ENCODE measurements at places on chromosomes 12 and 14.
A peak's percentile ranks its signal among the peaks of the same experiment; 100 is the strongest.

- peak; percentile 76 for DNase-seq
These were observed 10.2 kb upstream of the RNASE10 start for GRCh38 chr14:20494935-20495766.

- no peak for DNase-seq
These were observed 114.1 kb upstream of the FKBP4 start for GRCh38 chr12:2680676-2681039.

DNA sequence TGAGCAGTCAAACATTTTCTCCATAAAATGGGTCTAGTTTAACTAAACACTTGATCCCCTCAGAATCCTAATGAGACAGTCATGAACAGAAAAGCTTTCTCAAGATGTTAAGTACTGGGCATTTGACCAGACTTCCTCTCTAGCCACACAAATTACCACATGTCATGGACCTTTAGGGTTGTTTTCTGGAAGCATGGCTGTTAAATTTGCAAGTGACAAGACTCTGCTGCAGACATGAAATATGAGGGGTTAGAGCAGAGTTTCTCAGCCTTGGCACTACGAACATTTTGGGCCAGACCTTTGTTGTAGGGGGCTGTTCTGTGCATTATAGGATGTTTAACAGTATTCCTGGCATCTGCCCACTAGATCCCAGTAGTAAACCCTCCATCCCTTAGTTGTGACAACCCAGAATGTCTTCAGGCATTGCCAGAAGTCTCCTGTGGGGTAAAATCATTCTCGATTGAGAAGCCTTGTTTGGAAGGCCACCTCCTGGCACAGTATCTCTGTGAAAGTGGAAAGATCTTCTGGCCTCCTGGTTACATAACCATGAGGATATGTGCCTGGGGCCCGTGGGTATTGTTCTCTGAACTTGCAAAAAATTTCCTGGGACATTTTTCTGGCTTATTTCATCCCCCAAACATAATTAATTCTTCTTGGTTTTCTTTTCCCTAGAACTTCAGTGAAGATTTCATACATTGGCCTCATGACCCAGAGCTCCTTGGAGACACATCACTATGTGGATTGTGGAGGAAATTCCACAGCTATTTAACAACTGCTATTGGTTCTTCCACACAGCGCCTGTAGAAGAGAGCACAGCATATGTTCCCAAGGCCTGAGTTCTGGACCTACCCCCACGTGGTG lies 4.3 kb downstream of the TMEM106C start:
- no peak for DNase-seq

- DNase-seq: no peak
These were observed 214.3 kb downstream of the ZFP36L1 start for GRCh38 chr14:68578597-68578996.

DNA sequence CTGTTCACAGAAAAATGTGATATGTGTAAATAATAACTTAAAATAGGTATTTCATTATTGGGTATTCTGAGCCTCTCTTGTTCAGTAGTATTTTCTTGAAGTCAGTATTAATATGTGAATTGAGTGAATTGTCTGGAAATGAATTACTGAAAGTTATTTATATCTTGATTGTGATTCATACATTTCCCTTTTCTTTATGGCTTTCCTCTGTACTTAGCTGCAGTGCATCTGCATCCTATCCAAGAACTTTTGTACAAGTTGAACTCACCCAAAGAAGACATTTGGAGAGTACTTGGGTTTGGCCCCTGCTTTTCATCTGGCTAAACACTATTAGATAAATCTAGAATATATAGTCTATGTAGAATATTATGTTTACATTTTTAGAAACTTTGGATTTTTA lies 326.0 kb downstream of the RAD51B start:
- DNase-seq: no peak

GRCh38 chr12:30450872-30451271 lies 244.8 kb downstream of the IPO8 start:
- peak; percentile 5 for DNase-seq

DNA sequence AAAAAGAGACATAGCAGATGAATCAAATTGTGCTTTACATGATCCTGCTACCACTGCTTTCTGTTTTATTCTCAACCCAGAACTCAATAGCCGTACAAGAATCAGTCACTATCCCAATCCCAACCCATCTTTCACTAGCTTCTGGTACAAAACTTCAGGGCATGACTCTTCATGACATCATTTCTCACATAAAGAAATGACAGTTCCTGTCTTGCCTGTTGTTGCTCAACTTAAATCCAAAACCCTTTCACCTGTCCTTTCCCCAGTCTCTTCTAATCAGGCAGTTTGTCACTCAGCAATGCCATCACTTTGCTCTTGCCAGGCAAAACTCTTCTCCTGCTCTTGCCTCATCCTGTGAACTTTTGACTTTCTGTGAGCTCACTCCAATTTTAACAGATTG lies 962.8 kb downstream of the GALC start:
- no peak for DNase-seq

DNA sequence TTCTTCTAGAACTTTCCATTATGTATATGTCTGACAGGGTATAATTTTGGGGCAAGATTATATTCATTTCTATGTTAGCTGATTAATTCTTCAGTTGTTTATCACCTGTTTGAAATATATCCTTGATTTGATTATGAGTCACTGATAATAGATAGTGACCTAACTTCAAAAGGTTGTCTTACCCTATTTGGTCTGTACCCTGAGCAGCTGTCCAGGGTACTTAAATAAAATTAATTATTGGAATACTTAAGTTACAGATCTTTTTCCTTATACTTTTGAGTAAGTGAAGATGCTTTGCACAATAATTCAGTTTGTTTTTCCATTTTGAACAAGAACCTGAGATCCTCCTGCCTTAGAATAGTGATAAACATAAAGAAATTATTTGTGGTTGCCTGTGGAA lies 13.2 kb upstream of the NPAS3 start:
- no peak for DNase-seq

DNA sequence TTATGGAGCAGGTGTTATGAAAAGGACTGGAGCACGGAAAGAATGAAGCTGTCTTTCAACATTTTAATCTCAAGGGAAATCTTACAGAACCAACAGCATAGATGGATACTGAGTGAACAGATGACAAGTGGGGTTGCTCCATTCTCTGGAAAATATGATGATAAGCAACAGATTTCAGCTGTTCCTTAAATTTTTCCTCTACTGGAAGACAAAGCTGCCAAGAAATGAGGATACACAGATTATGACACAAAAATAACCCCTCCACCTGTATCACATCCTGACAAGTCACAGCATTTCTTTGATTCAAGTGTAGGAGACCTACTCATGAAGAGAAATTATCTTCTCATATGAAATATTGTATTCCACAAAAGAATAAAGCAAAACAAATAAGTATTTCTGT lies 13.0 kb upstream of the TMTC2 start:
- DNase-seq: no peak

GRCh38 chr12:89208661-89209096 lies 143.6 kb downstream of the DUSP6 start:
- DNase-seq: peak; percentile 40

DNA sequence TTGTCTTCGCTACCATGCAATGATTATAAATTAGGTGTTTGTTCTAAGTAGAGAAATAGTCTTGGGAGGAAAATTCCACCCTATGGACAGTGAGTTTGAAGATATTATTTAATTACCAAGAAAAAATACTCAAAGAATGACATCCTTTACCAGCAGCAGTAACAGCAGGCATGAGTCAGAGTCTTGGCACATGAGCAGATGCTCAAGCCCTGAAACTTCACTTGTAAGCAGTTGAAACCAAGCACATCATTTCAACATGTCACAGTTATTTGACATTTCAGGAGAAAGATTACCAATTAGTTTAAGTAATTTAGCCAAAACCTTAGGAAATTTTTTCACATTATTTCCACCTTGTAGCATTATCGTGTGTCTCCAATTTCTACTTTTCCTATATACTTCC lies 99.2 kb downstream of the C12orf50 start:
- DNase-seq: peak; percentile 22

- DNase-seq: peak; percentile 46
These were observed 1.4 kb upstream of the ABCD2 start for GRCh38 chr12:39620659-39621658.

GRCh38 chr12:93706387-93706786 lies 29.2 kb downstream of the CRADD start:
- DNase-seq: no peak

- no peak for DNase-seq
These were observed 24.1 kb upstream of the CNTN1 start for GRCh38 chr12:40668099-40668529.

- DNase-seq: peak; percentile 75
These were observed 53.1 kb downstream of the BRMS1L start for GRCh38 chr14:35879151-35879648.

GRCh38 chr12:91556909-91557308 lies 374.3 kb upstream of the DCN start:
- no peak for DNase-seq

- no peak for DNase-seq
These were observed 96.1 kb upstream of the IFNG-AS1 start for GRCh38 chr12:67893022-67893580.

DNA sequence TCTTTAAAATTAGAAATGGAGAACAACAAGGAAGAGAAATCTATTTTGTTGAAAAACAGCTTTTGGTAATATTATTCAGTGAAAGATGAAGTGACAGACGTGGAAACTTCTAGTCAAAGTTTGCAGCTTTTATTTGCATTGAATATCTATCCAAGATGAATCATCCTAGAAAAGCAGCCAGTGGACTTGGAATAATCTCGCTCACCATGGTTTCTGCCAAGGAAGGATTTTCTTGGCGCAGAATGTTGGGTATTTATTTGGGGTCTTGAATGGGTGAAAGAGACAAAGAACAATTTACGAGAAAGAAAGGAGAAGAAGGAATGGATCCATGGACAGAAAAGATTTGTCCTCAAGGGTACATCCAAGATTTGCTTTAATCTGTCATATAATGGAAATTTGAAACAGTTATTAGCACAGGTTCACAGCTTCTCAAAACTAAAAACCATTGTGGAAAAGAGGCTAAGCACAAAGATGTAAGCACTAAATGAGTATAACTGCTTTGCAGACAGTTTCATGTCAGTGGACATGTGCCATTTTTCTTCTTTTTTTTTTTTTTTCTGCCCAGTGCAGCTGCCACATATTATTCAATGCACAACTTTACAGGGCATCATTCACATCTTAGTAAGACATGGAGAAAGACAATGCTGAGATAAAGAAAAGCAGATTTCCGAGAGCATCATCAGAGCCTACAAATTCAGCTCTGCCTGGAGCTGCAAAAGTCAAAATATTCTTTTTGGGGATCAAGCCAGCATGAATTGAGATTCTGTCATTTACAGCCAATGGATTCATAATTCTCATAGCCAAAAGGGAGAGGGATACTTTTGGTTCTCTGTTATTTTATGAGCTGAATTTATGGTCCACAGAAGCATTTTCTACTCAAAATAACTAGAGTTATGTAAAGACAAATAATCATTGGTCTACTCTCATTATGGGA lies 333.7 kb downstream of the DAD1 start:
- DNase-seq: no peak

GRCh38 chr14:65382586-65382985 lies 29.9 kb upstream of the FUT8 start:
- no peak for DNase-seq

All from MV-4-11 (cell line).